T1000 (cell line): ENCODE measurements at places on chromosomes 6 and 20.

GRCh38 chr6:166778776-166779175 lies 151.7 kb upstream of the RPS6KA2 start:
- DNase-seq: no peak

GRCh38 chr20:14997791-14998190 lies 660.4 kb upstream of the FLRT3 start:
- peak; percentile 54 for DNase-seq

DNA sequence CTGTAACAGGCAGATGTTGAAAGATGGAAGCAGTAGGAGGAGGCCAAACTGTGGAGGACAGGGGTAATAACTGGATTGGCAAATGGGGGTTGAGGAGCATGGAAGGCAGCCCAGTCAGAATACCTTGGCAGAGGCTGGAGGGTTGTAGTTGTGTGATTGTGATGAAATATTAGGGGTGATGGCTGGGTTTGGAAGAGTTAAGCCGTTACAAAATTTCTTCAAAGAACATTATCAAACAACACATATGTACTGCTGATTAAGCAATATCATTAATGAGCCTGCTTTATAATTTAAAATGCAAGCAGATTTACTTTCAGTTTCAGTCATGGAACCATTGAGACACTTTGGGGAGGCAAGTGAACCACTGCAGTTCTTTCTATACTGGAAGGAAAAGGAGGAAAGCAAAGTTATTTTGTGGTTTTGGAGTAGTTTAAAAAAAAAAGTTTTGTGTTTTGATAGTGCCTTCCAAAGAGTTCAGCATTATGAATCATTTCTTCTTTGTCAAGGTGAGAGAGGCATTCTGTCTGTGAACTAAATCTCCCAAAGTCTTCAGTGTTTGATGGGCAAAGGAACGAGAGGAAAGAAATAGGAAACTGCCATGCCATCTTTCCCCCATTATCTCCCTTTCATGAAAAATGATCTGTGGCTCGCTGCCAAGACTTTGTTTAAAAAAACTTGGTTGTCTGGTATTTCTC lies 20.7 kb downstream of the FOXO3 start:
- no peak for DNase-seq

DNA sequence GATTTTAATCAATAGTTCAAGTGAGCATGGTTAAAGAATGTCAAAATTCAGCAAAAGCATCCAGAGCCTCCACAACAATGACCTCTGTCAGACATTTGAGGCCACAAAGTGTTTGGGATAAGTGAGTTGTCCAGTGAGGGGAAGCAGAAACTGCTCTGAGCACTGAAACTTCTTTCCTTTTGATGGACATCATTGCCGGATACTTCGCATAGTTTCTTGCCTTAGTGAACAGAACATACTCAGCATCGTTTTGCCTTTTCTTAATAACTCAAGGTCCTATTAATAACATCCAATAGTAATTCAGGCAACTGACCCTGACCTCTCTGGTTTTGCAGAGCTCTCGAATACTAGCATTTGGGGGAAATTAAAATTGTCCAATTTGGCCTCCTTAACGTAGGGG lies 78.6 kb downstream of the EDN3 start:
- no peak for DNase-seq

GRCh38 chr20:5779071-5779900 lies 29.1 kb downstream of the SHLD1 start:
- no peak for DNase-seq

GRCh38 chr6:36039112-36039511 lies 11.5 kb downstream of the MAPK14 start:
- no peak for DNase-seq

DNA sequence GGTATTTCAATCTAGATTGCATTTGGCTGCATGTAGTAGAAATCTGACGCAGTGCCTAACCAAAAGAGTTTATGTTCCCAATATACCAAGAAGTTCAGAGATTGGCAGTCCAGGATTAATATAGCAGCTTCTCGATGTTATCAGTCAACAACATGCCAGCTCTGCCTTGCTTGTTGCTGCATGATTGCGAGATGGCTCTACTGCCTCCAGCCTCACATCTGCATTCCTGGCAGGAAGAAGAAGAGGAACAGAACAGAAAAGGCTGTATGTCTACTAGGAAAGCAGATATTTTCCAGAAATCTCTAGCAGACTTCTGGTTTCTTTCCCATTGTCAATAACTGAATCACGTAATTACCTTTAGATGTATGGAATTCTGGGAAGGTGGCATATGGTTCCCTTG lies 60.8 kb downstream of the SLC35D3 start:
- DNase-seq: no peak

- DNase-seq: no peak
Observed at GRCh38 chr20:63864545-63864977, 509 bp upstream of the TPD52L2 start.

GRCh38 chr6:14276667-14277404 lies 159.3 kb downstream of the CD83 start:
- DNase-seq: no peak

DNA sequence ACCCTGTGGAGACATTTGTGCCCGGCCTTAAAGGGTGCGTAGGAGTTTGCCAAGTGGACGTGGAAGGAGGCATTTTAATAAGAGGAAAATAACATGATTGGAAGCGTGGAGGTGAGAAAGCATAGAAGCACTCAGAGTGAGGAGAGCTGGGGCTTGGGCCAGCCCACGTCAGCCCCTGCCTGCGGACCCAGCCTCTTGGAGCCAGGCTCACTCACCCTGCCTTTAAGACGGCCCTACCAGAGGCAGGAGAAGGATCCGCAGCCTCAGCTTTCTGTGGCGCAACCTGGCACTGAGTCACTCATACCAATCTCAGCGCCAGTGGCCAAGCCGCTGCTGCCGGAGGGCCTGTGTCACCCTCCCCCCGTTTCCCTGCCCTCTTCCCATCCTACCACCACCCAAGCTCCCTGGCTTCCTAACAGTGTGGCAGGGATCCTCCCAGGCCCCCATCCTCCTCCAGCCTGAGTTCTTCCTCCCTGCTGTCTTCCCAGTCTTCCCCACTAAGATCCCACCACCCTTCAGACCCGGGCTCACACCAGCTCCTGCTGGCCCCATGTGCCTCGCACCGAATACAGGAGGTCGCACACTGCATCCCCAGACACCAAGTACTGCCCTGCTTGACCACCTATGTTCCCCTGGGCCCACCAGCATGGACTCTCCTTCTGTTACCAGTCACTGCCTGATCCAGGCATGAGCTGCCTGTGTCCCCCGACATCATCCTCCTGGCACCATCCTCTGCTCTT lies 285.2 kb downstream of the UST start:
- DNase-seq: peak; percentile 80

- no peak for DNase-seq
Observed at GRCh38 chr6:56556751-56557540, 85.7 kb downstream of the DST start.

DNA sequence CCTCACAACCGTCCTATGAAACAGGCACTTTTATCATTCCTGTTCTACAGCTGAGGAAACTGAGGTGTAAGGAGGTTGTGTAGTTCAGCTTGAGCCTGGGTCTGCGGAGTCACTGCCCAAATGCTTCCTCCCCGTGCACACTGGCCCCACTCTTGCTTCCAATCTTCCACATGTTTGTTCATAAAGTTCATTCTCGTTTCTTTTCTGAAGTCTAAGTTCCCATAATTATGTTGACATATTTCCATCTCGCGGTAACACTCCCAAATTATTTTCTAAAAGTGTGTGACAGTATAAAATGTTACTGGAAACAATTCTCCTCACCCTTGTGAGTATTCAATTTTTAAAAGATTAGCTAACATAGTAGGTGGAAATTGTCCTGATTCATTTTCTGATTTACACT lies 106.9 kb downstream of the SLC22A3 start:
- no peak for DNase-seq

DNA sequence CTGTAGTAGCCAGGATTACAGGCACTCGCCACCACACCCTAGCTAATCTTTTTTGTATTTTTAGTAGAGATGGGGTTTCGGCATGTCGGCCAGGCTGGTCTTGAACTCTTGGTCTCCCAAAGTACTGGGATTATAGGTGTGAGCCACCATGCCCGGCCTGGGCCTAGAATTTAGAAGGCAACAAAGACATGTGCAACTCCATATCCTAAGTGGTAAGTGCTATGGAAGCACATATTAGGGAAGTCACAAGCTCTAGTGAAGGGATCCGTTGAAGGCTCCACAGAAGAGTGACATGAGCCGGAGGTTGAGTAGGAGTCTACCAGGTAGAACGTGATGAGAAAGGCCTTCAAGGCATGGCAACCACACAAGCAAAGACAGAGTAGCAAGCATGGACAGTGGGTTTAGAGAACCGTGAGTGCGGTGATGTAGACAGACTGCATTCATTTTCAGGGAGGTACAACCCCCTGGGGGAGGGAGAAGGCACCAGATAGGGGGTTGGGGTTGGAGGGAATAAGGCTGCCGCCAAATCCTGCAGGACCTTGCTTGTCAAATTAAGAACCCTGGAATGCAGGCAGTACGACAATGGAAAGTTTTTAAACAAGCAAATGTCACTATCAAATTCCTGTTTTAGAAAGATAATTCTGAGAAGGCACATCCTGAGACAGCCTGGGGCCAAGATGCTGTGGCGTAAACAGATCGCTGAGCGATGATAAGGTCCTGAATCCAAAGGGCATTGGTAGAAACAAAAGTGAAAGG lies 50.2 kb downstream of the ARHGAP18 start:
- DNase-seq: no peak

DNA sequence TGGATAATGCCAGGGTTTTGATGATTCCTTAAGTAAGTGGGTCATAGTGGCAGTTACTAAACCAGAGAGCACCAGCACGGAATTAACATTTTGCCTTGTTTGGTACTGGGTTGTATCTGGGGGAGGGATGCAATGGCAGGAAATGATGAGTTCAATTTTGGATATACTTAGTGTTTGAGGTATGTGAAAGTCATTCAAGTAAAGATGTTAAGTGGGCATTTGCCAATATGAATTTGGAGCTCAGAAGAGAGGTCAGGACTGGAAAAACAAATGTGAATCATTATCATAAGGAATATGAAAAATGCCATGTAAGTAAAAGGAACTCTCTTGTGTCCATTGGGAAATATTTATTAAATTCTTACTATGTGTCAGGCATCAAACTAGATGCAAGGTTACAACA lies 6.2 kb downstream of the PXT1 start:
- DNase-seq: no peak

GRCh38 chr20:17965042-17965697 lies 3.4 kb downstream of the SNX5 start:
- no peak for DNase-seq

DNA sequence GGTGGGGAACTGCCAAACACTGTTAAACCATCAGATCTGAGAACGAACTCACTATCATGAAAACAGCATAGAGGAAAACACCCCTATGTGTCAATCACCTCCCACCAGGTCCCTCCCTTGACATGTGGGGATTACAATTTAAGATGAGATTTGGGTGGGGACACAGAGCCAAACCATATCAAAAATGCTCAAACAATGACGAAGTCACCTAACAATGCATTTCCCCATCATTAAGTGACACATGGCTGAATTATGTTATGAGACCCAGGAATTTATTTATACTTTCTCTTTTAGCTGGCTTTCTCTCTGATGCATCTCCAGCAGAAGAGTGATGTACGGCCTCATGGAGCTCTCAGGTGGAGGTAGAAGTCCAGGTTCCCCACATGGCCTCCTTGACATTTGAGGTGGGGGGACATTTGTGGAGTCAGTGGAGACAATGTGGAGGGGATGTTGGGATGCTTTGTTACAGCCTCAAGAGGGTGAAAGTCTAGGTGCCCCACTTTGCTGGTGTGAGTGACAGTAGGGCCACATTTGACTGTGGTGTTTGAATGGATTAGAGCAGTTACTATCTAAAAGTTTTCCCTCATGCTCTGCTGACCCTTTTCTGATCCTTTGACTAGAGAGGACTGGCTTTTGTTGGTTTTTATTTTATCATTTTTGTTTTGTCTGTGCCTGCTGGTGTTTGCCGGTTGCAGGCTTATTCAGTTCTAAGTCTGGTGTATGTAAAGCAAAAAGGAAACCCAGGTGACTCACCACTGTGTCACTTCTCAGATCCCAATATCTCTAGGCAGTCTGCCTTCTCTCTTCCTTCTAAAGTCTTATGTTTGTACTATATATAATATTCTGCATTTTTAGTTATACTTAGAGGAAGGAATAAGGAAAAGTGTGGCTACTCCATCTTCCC lies 18.5 kb upstream of the DCBLD1 start:
- DNase-seq: peak; percentile 33

GRCh38 chr6:1864496-1864895 lies 254.8 kb downstream of the FOXC1 start:
- DNase-seq: no peak

DNA sequence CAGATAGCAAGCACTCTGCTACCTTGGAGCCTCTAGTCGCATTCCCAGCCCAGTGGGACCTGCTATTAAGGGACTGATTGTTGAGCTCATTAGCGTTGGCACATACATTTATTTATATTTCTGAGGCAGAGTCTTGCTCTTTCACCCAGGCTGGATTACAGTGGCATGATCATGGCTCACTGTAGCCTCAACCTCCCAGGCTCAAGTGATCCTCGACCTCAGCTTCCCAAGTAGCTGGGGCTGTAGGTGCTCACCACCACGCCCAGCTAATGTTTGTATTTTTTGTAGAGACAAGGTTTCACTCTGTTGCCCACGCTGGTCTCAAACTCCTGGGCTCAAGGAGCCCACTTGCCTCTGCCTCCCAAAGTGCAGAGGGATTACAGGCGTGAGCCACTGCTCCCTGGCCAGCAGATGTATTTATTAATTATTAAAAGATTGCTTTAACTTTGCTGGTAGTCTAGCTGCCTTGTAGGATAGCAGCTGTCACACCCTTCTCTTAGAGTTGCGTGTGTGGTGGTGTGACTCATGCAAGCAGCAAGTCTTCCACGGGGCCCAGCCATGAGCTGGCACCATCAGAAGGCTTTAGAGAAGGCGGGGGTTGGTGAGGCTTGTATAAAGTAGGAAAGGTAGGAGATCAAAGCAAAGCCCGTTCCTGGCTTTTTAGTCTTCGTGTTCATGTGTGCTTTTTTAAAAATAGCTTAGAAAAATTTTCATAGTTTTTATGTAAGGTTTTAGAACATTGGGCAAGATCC lies 16.5 kb downstream of the ACTR5 start:
- DNase-seq: peak; percentile 34

GRCh38 chr6:11380549-11380948 lies 148.1 kb upstream of the NEDD9 start:
- no peak for DNase-seq

GRCh38 chr20:56616716-56617115 lies 12.4 kb upstream of the TFAP2C start:
- no peak for DNase-seq

- DNase-seq: no peak
Observed at GRCh38 chr6:82738773-82739172, 326.9 kb downstream of the UBE3D start.
